CD14-positive monocyte (primary cell): ENCODE measurements at places on chromosomes 7 and 10.

GRCh38 chr10:72354356-72355213, at the start of gene DNAJB12:
Gene DNAJB12 (minus strand): TSS chr10:72354919. CDS start chr10:72354897, 22 bp downstream.
- peak; percentile 89 for DNase-seq

- DNase-seq: no peak
These were observed 597 bp downstream of the SND1 start for GRCh38 chr7:127652333-127653248.

DNA sequence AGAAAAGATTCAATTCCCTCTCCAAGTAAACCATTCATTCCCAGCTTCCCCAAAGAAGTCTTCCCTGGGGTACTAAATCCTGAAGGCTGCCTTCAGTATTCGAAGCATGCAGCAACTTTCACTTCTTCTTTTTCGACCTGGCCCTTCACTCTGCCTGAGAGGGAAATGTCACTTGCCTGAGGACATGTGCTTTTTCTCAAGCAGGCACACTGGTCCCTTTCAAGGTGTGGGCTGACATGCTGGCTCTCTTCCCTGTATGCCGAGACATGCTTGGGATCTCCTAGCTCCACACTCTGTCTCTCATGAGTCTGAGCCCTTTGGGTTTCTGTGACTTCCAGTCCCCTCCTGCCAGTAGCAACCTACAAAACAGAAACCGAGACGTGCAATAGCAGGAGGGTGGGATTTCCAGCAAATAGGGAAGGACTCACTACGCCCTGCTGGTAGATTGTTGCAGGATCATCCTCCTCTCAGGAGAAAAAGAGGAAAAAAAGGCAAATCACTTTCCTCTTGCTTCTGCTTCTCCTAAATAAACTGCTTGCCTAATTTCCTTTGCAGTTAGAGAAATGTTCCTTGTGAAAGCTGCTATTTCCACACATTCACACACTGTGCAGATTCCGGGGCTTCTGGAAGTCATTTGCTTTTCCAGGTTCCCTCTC, 33.5 kb downstream of the FIGNL1 start:
- peak; percentile 59 for DNase-seq

DNA sequence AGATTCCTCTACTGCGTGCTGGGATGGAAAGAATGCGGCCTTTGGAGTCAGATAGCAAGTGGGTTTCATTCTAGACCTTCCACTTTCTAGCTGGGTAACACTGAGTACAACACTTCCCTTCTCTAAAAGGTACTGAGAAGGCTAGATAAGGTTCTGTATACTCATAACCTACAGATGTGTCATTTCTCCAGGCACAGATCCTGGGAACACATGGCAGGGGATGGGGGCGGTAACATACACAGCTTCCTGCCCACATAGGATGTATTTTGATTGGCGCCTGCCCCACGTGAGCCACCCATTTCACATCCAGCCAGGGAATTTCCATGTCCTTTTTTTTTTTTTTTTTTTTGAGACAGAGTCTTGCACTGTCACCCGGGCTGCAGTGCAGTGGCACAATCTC, 31.8 kb downstream of the KLRG2 start:
- no peak for DNase-seq

DNA sequence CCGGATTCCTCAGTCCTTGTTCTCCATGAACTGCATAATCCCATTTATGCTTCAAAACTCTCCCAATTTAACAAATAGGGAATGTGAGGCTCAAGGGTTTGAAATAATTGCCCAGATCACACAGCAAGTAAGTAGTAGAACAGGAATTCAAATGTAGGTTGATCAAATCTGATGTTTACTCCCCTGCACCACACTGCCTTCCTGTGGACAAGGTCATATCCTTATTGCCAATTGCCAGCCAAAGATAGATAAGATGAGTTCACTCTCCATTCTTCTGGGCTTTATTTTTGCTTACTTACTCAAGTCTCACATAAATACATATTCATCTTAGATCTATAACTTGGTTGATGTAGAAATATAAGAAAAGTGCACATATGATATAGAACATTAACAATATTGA, 435.2 kb upstream of the ETV1 start:
- DNase-seq: no peak

- no peak for DNase-seq
These were observed 139.1 kb upstream of the LRRTM3 start for GRCh38 chr10:66786709-66787108.

- no peak for DNase-seq
These were observed 21.0 kb upstream of the LMTK2 start for GRCh38 chr7:98085674-98086073.

- no peak for DNase-seq
These were observed 66.8 kb downstream of the LYZL2 start for GRCh38 chr10:30562787-30563186.

- no peak for DNase-seq
These were observed 235.7 kb downstream of the AGMO start for GRCh38 chr7:15326044-15326644.

GRCh38 chr10:27369880-27370279, 129.3 kb upstream of the ACBD5 start:
- no peak for DNase-seq
